Naive B cell (primary cell): ENCODE measurements at places on chromosomes 12 and 14.

DNA sequence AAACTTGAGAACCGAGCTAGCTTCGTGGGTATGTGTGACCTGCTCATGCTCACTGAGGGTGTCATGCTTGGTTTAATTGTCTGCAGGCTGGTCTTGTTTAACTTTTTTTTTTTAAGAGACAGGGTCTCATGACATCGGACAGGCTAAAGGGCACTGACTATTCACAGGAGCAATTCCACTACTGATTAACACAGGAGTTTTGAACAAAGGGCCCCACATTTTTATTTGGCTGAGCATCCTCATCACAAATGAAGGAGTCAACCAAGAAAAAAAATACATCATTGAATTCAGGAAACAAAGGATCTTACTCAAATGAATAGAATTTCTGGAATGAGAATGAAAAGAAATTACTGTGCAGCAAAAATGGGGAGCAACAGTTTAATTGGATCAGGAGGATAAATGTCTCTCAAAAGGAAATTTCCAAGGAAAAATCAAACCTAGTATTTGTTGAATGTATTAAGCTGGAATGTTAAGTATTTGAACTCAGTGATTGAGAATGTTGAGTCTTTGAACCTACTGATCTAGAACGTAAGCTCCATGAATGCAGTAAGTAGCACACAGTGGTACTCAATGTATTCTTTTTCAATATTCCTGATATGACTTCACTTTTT lies 20.8 kb upstream of the PYROXD1 start:
- H3K27me3 ChIP-seq: peaks cover 19% of the 10 kb centered on the region
- DNase-seq: no peak
- H3K27ac ChIP-seq: no peak overlapping the region

- no peak for DNase-seq
- no peak overlapping the region for H3K4me3 ChIP-seq
- H3K27ac ChIP-seq: peak overlapping the region; percentile 23
- H3K27me3 ChIP-seq: no peaks in the 10 kb centered on the region
- no peaks in the 10 kb centered on the region for H3K36me3 ChIP-seq
These were observed 11.1 kb downstream of the AQP6 start for GRCh38 chr12:49983892-49984291.

DNA sequence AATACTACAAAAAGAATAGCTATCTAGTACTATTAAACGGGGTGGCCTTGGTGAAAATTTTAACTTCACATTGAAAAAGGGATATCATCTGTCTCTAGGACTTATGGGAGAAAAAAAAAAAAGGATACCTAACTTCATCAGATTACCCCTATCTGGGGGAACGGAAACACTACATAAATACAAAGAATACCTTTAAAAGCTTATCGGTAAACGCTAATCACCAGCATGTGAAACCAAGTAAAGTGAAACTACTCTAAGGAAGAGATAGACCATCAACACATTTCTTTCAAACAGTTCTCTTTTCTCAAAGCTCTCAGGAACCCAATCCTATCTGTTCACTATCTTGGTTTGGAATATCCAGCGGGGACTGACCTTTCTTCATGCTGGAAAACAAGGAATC lies 3.5 kb downstream of the KICS2 start:
- DNase-seq: no peak
- peak overlapping the region; percentile 82 for H3K4me3 ChIP-seq
- no peaks in the 10 kb centered on the region for H3K27me3 ChIP-seq
- peak overlapping the region; percentile 56 for H3K27ac ChIP-seq

- no peak overlapping the region for H3K4me3 ChIP-seq
- DNase-seq: no peak
- H3K4me1 ChIP-seq: no peaks in the 10 kb centered on the region
- H3K27me3 ChIP-seq: peaks cover 19% of the 10 kb centered on the region
- peaks cover 2% of the 10 kb centered on the region for H3K36me3 ChIP-seq
These were observed 29.6 kb upstream of the YAF2 start for GRCh38 chr12:42267413-42268190.
